Breast epithelium (tissue), 4 donors: ENCODE measurements at places on chromosomes 3 and 15. TPM values are rescaled to one million over a fixed set of nuclear protein-coding genes. Genes with fewer than 3 reads are reported as not detected.

PRR20G gene
- not detected for total RNA-seq

- H3K36me3 ChIP-seq: no peaks in the 10 kb centered on the region
- no peak overlapping the region for H3K27ac ChIP-seq
- no peak for DNase-seq
Observed at GRCh38 chr15:69636169-69636915, 183.7 kb downstream of the RPLP1 start.

LRRN1 gene
- 18.9 TPM for total RNA-seq

GRCh38 chr3:174232658-174233429 lies 626.3 kb upstream of the NAALADL2 start:
- H3K36me3 ChIP-seq: no peaks in the 10 kb centered on the region
- DNase-seq: no peak
- no peak overlapping the region for H3K4me3 ChIP-seq
- H3K4me1 ChIP-seq: no peaks in the 10 kb centered on the region

DNA sequence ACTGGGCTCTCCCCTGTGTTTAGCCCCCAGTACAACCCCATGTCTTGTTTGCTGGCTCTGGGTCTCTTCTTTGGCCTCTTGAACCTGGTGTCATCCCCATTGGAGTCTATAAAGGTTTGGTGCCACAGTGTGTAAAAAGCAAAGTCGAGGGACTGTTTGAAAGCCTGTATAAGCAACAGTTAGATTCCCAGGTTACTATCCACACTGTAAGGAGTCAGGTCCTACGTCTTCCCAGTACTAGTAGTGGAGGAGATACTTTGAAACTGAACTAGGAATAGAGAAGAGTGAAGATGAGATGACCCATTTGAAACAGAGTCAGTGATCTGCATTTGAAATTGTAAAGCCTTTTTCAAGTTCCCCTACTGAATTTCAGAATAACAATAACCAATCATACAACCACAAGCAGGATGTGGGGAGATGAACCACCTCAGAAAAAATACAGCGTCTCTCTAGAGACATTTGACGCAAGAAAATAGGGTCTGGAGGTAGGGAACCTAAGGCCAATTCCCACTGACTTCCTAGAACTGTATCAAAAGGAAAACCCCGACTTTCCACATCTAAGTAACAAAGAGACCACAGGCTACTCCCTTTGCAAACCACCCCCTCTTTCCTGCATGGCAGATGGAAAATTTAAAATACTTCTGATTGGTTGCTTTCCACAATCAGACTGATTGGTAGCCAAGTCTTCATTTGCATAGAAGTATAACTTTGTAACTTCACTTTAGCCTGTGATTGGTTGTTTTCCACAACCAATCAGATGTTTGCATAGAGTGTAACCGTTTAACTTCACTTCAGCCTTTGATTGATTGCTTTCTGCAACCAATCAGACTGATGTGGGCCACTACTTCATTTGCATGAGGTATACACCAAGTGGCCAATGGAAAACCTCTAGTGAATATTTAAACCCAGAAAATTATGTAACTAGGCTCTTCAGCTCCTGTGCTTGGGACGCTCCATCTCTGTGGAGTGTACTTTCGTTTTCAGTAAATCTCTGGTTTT lies 49.9 kb upstream of the NEDD4 start:
- no peaks in the 10 kb centered on the region for H3K4me1 ChIP-seq
- H3K36me3 ChIP-seq: no peaks in the 10 kb centered on the region
- H3K27ac ChIP-seq: peak overlapping the region; percentile 31

PLA2G4D gene
- not detected for total RNA-seq

MAGEL2 gene
- total RNA-seq: 0.15 TPM

GRCh38 chr15:68389936-68390817 lies 41.8 kb downstream of the ITGA11 start:
- no peaks in the 10 kb centered on the region for H3K27me3 ChIP-seq
- no peak overlapping the region for H3K27ac ChIP-seq
- no peak for DNase-seq

ARPP19 gene
- 158 TPM for total RNA-seq

ITPR1 gene
- total RNA-seq: 53.8 TPM

- H3K27ac ChIP-seq: no peak overlapping the region
- H3K27me3 ChIP-seq: no peaks in the 10 kb centered on the region
- no peaks in the 10 kb centered on the region for H3K4me1 ChIP-seq
Observed at GRCh38 chr3:123282461-123282860, 80.7 kb downstream of the SEC22A start.

DNA sequence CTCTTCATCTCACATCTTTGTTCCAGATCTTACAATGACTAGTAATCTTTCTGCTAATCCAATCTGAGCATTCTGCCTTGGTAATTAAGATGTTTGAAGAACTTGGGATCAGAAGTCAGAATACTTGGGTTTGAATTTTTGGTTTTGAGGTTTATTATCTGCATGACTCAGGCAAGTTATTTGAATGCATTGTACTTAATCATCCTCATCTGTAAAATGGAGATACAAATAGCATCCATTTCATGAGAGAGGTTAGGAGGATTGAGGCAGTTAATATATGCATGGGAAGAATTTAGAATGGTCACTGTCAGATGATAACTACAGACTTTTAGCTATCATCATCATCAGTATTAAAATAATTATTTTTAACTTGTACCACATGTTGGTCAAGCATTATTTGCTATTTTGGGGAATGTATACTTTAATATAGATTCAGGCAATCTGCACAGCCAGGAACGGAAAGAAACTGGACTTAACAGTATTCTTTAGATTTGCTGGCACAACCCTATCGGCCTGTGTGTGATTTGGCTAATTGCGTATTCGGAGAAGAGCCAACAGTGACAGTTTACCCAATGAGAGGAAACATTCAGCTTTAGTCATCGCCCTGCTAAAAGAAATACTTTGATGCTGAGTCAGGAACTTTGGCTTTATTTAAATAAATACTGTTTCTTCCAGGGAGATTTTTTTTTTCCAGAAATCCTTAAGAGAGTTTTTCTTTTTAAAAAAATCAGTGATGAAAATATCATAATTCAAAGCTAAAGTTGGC lies 600.0 kb downstream of the ROBO1 start:
- no peaks in the 10 kb centered on the region for H3K27me3 ChIP-seq
- no peaks in the 10 kb centered on the region for H3K4me1 ChIP-seq
- H3K27ac ChIP-seq: no peak overlapping the region
- no peak for DNase-seq

CHSY1 gene
- 36.7 TPM for total RNA-seq

GRCh38 chr3:32586356-32586755 lies 15.7 kb upstream of the DYNC1LI1 start:
- H3K27me3 ChIP-seq: no peaks in the 10 kb centered on the region
- H3K36me3 ChIP-seq: no peaks in the 10 kb centered on the region
- DNase-seq: no peak
- no peak overlapping the region for H3K4me3 ChIP-seq

DNA sequence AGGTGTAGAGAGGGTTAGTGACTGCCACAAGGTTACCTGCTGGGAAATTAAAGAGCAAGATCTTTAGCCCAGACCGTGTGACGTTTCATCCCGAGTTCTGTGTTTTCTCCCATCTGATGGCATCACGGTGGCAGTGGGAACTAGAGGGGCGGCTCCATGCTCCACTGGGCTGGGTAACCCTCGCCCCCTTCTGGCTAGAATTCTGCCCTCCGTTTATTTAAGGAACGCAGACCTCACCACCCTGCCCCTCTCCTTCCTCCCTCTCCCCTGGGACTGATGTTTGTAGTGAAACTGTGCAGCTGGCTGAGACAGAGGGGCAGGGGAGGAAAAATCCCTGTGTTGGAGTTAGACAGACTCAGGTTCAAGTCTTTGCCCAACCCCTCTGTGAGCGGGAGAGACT lies 65.6 kb downstream of the ITGA11 start:
- peaks cover 13% of the 10 kb centered on the region for H3K4me1 ChIP-seq
- H3K27ac ChIP-seq: peak overlapping the region; percentile 91
- H3K36me3 ChIP-seq: no peaks in the 10 kb centered on the region
- DNase-seq: no peak
- H3K27me3 ChIP-seq: no peaks in the 10 kb centered on the region
- H3K4me3 ChIP-seq: no peak overlapping the region

DNA sequence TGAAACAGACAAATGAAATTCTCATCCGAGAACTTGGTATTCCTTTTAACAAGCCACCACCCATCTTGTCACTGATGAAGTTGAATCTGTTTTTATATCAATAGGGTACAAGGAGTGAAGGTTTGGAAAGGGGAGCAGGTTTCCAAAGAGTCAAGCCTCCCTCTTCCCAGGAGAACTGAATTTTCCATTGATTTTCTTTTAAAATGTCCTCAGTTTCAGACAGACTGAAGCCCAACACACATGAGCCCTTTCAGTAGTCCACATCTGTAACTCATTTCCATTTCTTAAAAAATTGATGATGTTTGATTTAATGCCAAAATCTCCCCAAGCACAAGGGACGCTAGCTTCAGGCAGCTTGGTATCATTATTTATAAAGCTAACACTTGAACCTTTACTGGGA lies 187.7 kb downstream of the FOXB1 start:
- no peaks in the 10 kb centered on the region for H3K36me3 ChIP-seq
- no peaks in the 10 kb centered on the region for H3K4me1 ChIP-seq
- H3K27ac ChIP-seq: no peak overlapping the region
- H3K4me3 ChIP-seq: no peak overlapping the region
- DNase-seq: no peak

DNA sequence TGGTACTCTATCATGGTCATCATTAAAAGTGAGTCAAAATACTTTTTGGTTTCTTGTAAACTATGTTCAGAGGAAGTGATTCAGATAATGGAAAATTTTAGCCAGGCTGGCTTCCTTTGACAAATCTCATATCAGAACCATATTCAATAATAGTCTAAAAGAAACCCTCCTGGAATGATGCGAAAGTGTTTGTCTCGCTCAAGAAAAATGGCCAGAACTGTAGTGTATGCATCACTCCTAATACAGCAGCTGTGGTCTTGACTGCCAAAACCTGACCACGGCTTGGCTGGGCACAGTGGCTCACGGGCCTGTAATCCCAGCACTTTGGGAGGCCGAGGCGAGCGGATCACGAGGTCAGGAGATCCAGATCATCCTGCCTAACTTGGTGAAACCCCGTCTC lies 35.6 kb upstream of the KCNMB2 start:
- H3K36me3 ChIP-seq: no peaks in the 10 kb centered on the region
- H3K4me3 ChIP-seq: no peak overlapping the region
- no peaks in the 10 kb centered on the region for H3K27me3 ChIP-seq
- no peak for DNase-seq
- H3K4me1 ChIP-seq: no peaks in the 10 kb centered on the region

DNA sequence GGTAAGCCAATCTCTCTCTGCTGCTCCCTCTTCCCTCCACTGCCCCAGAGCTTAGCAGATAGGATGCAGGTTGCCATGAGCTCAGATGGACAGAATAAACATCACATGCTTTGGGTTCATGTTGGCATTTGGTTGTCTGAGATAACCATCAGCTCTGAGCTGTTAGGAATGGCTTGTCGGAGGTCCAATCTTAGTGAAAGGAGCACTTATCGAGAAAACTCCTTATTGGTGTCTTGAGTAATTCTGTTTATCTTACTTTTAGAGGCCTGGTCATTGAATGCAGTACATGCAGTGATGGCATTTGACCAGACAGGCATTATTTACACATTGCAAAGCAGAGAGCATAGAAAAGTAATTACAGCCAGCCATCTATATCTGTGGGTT lies 99.7 kb downstream of the CEMIP start:
- no peaks in the 10 kb centered on the region for H3K36me3 ChIP-seq
- H3K27ac ChIP-seq: no peak overlapping the region
- H3K4me3 ChIP-seq: no peak overlapping the region
- no peak for DNase-seq

GRCh38 chr3:38018296-38019266 lies 10.9 kb downstream of the PLCD1 start:
- no peaks in the 10 kb centered on the region for H3K27me3 ChIP-seq
- no peaks in the 10 kb centered on the region for H3K4me1 ChIP-seq
- H3K36me3 ChIP-seq: peaks cover 19% of the 10 kb centered on the region

DPPA2 gene
- total RNA-seq: not detected

DNA sequence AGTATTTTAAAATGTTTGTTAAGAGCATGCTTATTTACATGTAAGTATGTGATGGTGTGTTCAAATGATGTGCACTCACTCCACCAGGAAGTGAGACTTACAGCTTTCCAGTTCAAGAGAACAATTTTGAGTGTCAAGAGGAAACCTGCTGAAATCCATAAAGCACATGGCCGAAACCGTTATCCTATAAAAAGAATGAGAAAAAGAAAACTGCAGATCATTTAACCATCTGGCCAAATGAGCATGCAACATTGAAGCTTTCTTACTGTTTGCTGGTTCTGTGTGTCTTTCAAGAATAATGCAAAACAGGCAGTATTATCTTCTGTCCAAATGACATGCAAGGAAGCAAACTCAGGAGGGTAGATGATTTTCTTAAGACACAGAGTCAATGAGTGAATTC lies 26.3 kb downstream of the GABRR3 start:
- no peak overlapping the region for H3K4me3 ChIP-seq
- no peaks in the 10 kb centered on the region for H3K4me1 ChIP-seq
- H3K36me3 ChIP-seq: no peaks in the 10 kb centered on the region
- H3K27ac ChIP-seq: no peak overlapping the region

PPP1R14D gene
- not detected for total RNA-seq

GRCh38 chr3:141308588-141309218 lies 59.6 kb upstream of the ZBTB38 start:
- peak; percentile 55 for DNase-seq
- no peak overlapping the region for H3K4me3 ChIP-seq
- H3K27ac ChIP-seq: no peak overlapping the region
- no peaks in the 10 kb centered on the region for H3K4me1 ChIP-seq
- no peaks in the 10 kb centered on the region for H3K27me3 ChIP-seq
- H3K36me3 ChIP-seq: no peaks in the 10 kb centered on the region

SCN5A gene
- 0.29 TPM for total RNA-seq

- no peak overlapping the region for H3K27ac ChIP-seq
- H3K4me3 ChIP-seq: no peak overlapping the region
- H3K27me3 ChIP-seq: no peaks in the 10 kb centered on the region
- no peak for DNase-seq
- no peaks in the 10 kb centered on the region for H3K36me3 ChIP-seq
Observed at GRCh38 chr3:73448041-73448440, 176.7 kb downstream of the PDZRN3 start.

GRCh38 chr15:90705212-90705611 lies 11.9 kb upstream of the BLM start:
- no peak overlapping the region for H3K4me3 ChIP-seq
- DNase-seq: no peak
- H3K36me3 ChIP-seq: no peaks in the 10 kb centered on the region
- H3K4me1 ChIP-seq: no peaks in the 10 kb centered on the region

DNA sequence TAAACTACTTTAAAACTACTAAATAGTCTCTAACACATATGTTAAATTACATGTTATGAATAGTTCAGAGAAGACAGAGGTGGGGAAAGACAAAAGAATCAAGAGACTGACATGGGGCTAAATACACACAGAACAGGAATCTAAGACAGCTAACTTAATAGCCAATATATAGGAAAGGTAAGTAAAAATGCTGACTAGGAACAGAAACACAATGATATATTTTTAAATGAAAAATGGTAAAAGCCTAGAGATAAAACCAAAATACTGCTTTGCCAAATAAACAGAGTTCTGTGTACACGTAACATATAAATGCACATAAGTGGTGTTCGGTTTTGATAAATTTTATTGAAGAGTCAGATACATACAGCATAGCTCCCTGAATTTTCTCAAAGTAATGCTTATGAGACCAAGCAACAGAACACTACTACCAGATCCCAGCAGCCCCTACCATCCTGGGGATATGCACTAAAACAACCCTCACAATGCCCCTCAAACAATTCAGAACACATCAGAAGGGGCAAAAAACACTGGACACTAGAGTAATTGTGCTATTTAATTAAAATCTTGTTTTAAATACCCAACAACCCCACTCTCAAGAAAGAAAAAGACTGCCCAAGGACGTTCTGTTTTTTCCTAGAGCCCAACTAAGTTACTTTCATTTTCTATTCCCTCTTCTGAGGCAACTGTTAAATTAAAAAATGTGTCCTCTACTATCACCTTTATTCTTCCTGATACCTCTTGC lies 121.1 kb downstream of the ADAM10 start:
- no peaks in the 10 kb centered on the region for H3K27me3 ChIP-seq
- no peaks in the 10 kb centered on the region for H3K36me3 ChIP-seq
- peak overlapping the region; percentile 75 for H3K27ac ChIP-seq
- H3K4me3 ChIP-seq: peak overlapping the region; percentile 60
- DNase-seq: no peak

SERINC4 gene
- total RNA-seq: not detected
